A549 treated with RU486 at 1 μM for 4 hours (cell line): ENCODE measurements at places on chromosomes 2 and 18. TPM values are rescaled to one million over a fixed set of nuclear protein-coding genes. Genes with fewer than 3 reads are reported as not detected.

The PUM2 gene
- 28.1 to 45.3 TPM (median 42.9 TPM) in 5 replicates for total RNA-seq

The FAM237A gene
- not detected in 5 replicates for total RNA-seq

The ADAM23 gene
- total RNA-seq = 8.5 to 11.2 TPM (median 9.6 TPM) in 5 replicates

The CFAP65 gene
- total RNA-seq = 0.05 to 0.32 TPM (median 0.16 TPM) in 5 replicates

The PDCD1 gene
- total RNA-seq = not detected in 5 replicates

The APCDD1 gene
- not detected in 5 replicates for total RNA-seq

The SRD5A2 gene
- total RNA-seq = 0.02 TPM in 2 of 5 replicates, not detected in the others

The GALM gene
- 17.5 to 21.1 TPM (median 17.7 TPM) in 5 replicates for total RNA-seq

The SATB2 gene
- total RNA-seq = 3.1 to 3.7 TPM (median 3.6 TPM) in 5 replicates

The C2orf81 gene
- 1.9 to 3.5 TPM (median 3.2 TPM) in 5 replicates for total RNA-seq

The EIF5B gene
- total RNA-seq = 55.1 to 81.6 TPM (median 62.8 TPM) in 5 replicates

The IL1RN gene
- 0.14 to 0.42 TPM (median 0.25 TPM) in 4 of 5 replicates, not detected in the other for total RNA-seq

The PIEZO2 gene
- 0.50 to 0.71 TPM (median 0.70 TPM) in 5 replicates for total RNA-seq

The RNPEPL1 gene
- total RNA-seq = 39.4 to 66.9 TPM (median 62.5 TPM) in 5 replicates
